ENCODE measurements at places on chromosomes 4 and X.

- no peak for DNase-seq
These were observed 129.3 kb upstream of the CHRDL1 start for GRCh38 chrX:110924871-110925270.

DNA sequence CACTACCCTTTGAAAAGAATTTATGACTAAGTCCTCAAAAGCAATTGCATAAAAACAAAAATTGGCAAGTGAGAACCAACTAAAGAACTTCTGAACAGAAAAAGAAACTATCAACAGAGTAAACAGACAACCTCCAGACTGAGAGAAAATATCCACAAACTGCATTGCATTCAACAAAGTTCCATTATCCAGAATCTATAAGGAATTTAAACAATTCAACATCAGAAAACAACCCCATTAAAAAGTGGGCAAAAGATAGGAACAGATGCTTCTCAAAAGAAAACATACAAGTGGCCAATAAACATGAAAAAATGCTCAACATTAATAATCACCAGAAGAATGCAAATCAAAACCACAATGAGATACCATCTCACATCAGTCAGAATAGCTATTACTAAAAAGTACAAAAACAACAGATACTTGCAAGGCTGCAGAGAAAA is 130.2 kb downstream of the GASK1B start:
- DNase-seq, result no peak

DNA sequence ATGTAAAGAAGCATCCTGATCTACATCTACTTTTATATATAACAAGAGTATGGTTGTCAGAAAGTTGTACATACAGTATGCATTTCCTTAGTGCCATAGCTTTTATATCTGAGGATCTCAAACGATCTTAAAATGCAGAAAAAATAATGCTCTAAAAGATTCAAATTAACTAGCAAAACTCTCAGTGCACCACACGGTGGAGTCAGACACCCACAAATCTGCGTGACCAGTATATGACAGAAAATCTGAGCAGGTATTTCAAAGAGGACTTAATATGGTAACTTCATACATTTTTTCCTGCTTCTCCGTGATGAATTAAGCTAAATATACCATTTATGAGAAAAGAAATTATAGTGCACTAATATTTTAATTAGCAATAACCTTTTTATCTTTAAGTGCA is 803.0 kb downstream of the DMD start:
- DNase-seq, result no peak

- no peak for DNase-seq
These were observed 550 bp upstream of the CHM start for GRCh38 chrX:86047936-86048280.

- no peak for DNase-seq
These were observed 216.2 kb upstream of the CTSO start for GRCh38 chr4:156169861-156170260.

DNA sequence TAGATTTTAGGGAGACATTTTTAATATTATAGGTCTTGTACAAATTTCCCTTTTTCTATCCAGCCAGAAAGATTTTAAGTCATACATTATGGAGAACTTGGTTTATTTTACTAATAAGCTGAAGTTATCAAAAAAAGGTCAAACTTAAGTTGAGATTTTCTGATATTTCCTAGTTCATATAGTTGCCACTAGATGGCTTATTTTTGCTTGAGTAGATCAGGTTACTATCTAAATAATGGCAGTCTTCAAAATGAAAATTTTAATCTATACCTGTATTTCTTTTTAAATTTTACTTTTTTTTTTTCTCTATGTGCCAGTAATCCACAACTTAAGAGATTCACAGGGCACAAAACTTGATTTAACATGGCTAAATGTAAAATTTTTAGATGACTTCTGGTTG is 52.3 kb downstream of the USP9X start:
- DNase-seq, result no peak

DNA sequence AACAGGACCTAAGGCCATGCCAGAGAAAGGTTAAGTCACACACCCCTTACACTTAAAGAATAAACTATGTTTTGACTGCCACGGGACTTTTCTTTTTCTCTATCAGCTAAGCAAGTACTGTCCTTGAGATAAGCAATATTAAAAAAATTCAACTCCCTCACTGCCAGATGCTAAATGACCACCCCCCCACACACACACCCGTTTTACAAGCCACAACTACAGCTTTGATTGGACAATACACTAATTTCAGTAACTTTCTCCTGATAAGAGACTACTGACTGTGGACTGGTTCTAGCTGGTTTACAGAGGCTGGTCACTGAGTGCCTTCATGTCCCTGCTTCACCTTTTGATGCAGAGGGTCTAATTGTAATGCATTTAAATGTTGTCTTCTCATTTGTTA is 63.9 kb upstream of the HOPX start:
- no peak for DNase-seq

DNA sequence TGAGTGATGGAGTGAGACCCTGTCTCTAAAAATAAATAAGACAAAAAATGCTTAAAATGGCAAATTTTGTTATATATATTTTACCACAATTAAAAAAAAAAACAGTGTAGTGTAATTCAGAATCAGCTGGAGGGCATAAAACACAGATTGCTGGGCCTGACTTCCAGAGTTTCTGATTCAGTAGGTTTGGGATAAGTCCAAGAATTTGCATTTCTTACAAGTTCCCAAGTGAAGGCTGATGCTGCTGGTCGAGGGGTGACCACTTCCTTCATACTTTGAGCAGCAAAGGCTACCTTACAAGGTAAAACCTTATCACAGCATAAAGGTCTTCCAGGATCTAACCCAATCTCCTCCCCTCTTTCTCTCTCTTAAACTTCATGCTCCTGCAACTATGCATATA is 40.7 kb downstream of the KLHL8 start:
- DNase-seq, result no peak

DNA sequence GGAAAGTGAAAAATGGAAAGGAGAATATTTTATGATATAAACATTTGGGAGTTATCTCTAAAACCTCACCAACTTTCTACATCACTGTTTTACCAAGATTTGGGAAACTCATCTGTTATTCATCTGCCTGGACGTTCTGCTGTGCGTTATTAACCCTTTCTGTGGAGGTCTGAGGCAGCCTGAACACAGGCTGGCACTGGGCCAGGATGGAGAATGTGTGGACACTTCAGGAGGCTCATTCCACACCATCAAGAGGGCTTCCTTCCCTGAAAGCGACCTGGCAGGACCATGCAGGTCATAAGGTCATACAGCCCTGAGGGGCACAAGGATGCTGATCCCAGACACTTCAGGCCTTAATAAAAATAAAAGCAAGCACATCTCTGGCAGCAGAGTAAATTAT is 31.2 kb upstream of the TMEM184C start:
- DNase-seq, result no peak

GRCh38 chr4:13605330-13605729 is 22.2 kb downstream of the BOD1L1 start:
- no peak for DNase-seq

DNA sequence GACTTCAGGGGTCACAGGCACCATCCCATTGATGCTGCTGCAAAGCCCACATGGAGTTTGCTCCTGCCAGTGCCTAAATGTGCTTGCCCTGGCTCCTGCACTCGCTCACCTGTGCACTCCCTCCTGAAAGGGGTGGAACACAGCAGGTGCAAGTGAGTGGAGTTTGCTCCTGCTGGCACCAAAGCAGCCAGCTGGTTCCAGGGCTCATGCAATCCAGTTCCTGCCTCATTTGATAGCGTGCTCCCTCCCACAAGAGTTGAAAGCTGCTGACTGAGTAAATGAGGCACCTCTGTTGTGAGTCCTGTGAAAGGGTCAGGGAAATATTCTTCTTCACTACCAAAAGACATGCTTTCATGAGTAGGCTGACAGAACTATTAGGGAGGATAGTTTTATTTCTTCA is 30.5 kb downstream of the CXCL8 start:
- DNase-seq, result no peak

DNA sequence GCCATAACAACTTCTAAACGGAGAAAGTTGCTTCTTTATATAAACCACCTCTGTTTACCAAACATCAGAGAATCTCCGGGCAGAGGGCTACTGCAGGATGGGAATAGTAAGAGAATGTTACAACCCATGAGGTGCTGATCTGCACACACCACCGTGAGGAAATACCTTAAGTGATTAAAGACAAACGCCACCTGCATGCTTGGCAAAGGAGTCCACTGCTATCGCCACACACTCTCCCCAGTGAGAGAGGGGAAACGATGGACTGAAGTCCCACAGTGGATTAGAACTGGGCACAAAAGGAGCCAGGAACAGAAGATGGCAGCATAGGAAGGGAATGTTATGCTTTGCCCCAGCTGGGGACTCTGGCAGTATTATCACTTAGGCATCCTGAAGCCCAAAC is 15.6 kb downstream of the MAML3 start:
- DNase-seq, result no peak

DNA sequence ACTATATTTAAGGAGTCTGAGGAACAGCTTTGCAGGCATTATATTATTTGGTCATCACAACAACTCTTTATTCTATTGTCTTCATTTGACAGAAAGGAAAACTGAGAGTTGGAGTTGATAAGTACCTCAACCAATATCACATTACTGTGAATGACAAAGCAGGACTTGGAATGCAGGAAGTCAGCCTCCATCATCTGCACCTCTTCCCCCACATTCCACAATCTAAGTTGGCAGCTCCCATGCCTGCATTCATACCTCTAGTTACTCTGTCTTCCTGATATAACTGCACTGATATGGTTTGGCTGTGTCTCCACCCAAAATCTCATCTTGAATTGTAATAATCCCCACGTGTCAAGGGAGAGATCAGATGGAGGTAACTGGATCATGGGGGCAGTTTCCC is 356.7 kb downstream of the GALNTL6 start:
- no peak for DNase-seq
